Glomerular endothelial cell (primary cell): ENCODE measurements at places on chromosomes 1 and 21. TPM values are rescaled to one million over a fixed set of nuclear protein-coding genes. Genes with fewer than 3 reads are reported as not detected.

Gene KLF17
- not detected in 2 replicates for total RNA-seq

Gene CFAP57
- total RNA-seq: 0.23 and 0.29 TPM in 2 replicates

Gene GJA9
- not detected in 2 replicates for total RNA-seq

Gene MYBPH
- total RNA-seq: not detected in 2 replicates

Gene CNTN2
- total RNA-seq: not detected in 2 replicates

Gene OLIG2
- total RNA-seq: not detected in 2 replicates
